ENCODE measurements at places on chromosomes 5 and 9.

GRCh38 chr5:180121826-180122413, 50.4 kb upstream of the RNF130 start:
- DNase-seq: no peak

DNA sequence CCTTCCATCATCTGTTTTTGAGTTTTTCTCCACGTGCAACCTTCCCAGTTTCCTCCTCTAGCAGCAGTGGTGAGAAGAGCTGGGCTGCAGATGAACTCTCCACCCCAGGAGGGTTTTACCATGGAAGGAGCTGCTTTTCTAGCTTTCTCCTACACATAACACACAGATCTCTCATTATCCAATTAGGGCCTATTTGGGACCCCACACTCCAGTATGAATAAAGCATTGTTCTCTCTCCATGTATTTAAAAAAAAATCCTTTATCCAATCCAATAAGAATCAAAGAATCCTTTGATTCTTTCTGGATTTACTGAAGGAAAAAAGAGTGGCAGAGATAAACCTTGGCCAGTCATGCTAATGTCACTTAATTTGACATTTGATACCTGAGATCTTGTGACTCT, 31.6 kb upstream of the NAA35 start:
- no peak for DNase-seq

DNA sequence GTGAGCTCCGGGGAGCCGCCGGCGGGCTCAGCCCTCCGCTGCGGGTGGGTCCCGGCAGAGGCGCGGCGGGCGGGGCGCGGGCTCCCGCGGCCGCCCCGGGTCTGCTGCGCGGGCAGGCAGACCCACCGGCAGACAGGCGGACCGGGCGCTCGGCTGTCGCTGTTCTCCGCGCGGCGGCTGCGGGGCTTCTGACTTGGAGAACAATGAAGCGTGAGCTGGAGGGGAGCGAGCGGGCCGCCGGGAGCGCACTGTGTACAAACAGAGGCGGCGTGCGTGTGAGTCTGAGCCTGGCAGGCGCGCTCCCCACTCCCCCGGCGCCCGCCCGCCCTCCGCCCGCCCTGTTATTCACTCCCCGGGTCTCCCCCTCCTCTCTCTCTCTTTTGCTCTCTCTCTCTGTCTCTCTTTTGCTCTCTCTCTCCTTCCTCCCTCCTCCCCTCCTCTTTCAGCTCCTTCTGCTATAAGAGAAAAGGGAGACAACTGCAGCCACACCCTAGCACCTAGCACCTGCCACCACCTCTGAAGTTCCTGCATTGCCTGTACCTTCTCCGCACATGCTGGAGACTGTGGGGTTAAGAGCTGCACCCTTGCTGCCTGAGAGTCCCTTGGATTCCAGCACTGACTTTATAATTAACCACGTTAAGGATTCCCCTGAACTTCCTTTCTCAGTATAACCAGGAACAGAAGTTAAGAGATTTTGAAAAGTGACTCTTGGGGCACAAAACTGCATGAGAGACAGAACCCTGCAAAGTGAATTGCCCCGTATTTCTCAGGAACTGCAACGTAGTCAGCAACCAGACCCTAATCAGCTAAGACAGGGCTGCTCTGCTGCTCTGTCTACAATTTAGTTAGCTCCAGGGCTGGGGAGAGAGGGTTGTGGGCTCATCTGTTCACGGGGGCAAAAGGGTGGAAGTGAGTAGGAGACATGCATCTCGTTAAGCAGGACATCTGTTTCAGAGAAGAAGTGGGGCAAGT, at the start of gene EDIL3:
Gene EDIL3 (minus strand): TSS at position 277 of the 972 bp plus-strand sequence. CDS start 506 bp downstream, outside the sequence.
- no peak for DNase-seq

- no peak for DNase-seq
These were observed 138.4 kb upstream of the RPS23 start for GRCh38 chr5:82416512-82416911.

DNA sequence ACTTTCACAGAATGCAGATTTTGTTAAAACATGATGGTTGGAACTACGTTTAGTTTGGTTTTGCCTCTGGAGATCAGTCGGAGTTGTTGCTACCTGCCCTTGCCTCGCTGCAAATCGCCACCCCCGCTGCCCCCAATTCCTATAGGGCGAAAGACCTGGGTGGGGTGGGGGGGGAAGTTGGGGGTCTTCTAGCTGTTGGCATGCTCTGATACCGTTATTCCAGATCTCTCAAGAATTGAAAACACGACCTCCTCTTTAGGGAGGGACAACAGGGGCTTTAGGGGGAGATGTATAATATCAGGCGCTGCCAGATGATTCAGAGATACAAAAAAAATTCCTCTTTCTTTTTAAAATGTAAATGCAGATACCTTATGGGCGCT, 36.4 kb upstream of the NFIB start:
- DNase-seq: no peak

DNA sequence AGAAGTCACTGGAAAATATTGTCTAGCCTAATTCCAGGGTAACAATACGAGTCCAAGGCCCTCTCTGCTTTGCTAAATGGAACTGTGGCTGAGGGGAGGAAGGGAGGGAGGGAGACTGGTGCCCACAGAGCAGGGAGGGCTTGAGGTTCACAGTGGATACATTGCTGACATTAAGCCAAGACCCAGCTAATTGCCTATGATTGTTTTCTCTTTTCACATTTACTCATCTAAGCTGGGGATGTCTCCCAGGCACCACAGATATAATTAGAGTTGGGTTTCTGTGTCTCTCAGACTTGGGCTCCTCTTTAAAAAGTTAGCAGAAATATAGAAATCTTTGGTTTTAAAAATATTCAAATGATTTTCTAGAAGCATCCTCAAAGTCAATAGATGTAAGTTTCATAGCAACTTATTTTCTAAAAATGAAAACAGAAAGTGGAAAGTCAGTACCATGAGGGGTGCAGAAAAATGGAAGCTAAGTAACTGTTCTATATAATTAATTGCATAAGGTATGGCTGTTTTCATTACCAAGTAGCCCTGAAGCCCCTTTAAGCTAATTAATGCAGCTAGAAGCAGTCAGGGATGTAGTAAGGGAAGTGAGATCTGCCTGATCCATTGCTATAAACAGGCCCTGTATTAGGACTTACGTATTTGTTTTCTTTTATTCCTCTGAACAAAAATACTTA, 259.8 kb downstream of the NDUFS4 start:
- DNase-seq: no peak

DNA sequence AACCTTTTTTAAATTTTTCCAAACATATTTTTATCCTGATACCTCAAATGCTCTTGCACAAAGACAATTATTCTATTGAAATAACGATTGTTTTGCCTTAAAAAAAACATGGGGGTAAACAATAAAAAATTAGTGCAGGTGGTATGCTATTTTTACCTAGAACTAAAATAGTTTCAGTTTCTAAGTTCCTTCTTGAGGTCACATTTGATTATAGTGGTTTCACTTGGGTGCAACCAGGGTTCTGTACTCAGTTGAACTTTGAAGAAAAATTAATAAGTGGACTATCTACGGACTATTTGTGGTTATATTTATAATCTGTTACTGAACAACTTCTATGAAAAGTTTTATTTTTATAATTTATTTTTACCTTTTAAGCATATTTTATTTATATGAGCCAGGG, 387.1 kb upstream of the IZUMO3 start:
- DNase-seq: no peak

DNA sequence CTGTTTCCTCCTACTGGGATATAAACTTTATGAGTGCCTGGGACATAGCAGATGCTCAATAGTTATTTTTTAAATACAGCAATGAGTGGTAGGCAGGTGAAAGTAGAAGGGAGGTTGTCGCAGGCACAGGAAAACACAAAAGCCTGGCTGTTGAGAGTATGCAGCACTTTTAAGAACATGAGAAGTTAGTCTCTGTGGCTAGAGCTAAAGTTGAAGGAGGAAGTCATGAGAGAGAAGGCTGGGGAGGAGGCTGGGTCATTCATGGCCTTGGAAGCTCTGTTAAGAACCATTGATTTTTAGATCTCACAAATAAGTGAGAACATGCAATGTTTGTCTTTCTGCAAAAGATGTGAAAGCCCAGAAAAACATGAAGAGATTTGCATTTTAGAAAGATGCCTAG, 126.7 kb downstream of the PRKACG start:
- no peak for DNase-seq

GRCh38 chr5:82105457-82105856, 133.6 kb downstream of the ATG10 start:
- no peak for DNase-seq

- DNase-seq: no peak
These were observed 632.5 kb downstream of the ISL1 start for GRCh38 chr5:52015760-52016159.

DNA sequence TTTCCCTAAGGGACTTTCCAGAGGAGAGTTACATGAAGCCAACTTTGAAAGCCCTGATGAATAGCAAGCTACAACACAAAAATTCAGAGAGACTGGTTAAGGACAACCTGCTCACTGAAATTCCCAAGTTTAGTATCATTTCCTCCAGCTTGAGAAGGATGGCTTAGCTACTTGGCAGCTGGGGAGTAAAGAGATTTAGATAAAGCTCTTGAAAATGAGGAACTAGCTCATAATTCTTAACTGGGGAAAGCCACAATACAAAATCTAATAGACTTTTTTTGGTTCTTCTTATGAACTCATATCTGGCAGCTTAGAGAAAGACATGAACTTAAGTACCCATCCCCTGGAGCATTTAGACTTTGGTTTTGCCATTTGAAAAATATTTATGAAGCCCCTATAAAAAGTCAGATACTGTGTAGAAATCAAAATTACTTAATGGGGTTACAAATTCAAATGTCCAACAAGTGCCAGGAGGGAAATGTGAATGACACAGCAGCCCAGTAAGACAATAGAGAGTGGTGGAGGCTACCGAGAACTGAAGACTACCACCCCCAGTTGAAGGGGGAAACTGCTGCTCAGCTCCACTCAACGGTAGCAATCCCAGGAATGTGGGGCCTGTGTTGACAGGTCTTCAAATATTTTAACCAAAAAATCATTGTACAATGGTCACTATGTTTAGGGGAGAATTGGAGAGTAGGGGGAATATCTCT, 79.4 kb upstream of the ADRB2 start:
- DNase-seq: no peak

- no peak for DNase-seq
These were observed 23.8 kb downstream of the RETREG1 start for GRCh38 chr5:16593013-16593412.

- no peak for DNase-seq
These were observed 205.5 kb downstream of the NPR3 start for GRCh38 chr5:32916648-32917047.

- DNase-seq: no peak
These were observed 38.5 kb downstream of the TTC1 start for GRCh38 chr5:160047423-160047822.

DNA sequence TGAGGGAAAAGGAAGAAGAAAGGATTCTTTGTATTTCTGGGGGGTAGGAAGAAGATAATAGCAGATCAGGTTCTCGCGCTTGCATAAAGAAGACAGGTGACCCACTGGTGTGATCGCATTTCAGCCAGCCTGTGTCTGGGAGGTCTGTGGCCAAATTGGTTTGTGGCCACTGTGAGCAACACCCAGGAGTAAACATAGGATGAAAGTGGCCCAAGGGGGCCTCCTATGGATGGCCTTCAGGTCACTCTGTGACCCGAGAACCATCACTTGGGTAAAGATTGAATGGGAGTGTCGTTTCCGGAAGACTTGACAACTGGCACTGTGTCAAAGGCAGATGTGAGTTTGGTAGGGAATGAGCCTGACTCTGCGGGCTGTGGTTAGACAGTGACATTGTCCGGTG, 34.2 kb downstream of the RAI14 start:
- DNase-seq: no peak

GRCh38 chr9:98885575-98886295, 58.0 kb upstream of the COL15A1 start:
- no peak for DNase-seq

DNA sequence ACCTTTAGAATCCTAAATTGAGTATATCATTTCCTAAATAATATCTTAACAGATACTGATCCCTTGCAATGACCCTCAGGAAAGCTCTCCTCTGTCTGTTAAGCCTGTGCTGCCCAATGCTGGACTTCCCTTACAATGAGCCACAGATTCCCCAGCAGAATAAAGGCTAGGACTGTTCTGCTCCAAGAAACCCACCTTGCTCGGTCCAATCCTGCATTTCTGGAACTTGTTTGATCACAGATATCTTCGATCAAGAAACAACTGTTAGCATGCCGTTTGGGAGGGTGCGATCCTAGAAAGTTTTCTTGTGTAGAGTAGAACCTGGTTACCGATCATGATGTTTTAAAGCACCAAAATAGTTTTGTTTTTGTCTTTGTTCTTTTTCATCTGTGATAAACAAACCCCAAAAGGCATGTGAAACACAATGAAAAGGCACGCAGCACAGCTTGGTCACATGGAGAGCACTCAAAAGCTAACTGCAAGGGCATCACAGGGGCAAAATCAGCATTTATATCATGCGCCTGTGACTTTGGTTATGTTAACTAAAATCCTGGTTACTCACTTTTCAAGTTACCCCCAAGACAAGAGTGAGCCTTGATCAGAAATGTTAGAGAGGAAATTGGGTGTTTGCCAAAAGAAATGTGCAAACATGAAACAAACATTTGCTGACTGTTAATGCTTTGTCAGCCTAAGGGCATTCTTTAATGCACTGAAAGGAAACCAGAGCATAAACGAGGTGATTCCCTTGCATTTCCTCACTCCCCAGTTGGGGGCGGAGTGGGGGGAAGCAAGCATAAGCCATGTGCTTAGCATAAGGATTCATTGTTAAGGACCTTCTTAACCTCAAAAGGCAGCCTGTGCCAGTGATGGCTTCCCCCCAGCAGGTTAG, 61.9 kb upstream of the ADAMTS16 start:
- DNase-seq: no peak

DNA sequence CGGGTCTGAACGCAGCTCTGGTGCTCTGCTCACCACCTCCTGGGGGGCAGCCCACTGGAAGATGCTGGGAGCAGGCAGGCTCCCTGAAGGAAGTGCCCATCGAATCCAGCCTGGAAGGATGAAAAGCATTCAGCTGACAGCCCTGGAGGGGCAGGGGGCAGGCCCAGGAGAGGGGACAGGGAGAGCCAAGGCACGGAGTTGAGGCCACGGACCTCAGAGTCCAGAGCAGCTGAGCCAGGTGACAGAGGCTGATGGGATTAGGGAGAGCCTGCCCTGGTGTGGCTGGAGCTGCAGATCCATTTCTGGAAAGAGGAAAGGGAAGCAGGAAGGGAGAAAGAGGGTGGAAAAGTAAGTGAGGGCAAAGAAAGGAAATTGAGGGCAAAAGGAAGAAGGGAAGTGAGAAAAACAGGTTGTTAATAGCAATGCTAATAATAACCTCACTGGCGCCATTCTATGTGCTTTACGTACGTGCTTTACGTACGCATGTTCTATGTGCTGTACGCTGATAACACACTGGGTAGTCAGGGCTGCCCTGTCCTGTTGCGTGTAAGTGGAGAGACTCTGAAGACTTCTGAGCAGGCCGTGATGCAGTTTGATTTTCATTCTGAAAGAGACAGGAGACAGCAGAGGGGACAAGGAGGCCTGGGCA, 52.6 kb downstream of the LMX1B start:
- DNase-seq: no peak

- no peak for DNase-seq
These were observed 390.4 kb upstream of the KIF2A start for GRCh38 chr5:61915646-61916045.

DNA sequence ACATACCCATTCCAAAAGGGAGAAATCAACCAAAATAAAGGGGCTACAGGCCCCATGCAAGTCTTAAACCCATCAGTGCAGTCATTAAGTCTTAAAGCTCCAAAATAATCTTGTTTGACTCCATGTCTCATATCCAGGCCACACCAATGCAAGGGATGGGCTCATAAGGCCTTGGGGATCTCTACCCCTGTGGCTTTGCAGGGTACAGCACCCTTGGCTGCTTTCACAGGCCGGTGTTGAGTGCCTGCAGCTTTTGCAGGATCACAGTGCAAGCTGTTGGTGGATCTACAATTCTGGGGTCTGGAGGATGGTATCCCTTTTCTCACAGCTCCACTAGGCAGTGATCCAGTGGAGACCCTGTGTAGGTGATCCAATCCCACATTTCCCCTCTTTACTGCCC, 5.0 kb upstream of the SPINK14 start:
- no peak for DNase-seq

- no peak for DNase-seq
These were observed 27.0 kb downstream of the SUB1 start for GRCh38 chr5:32612134-32612888.
